ENCODE measurements at places on chromosomes 6 and 20.
A peak's percentile ranks its signal among the peaks of the same experiment; 100 is the strongest.

DNA sequence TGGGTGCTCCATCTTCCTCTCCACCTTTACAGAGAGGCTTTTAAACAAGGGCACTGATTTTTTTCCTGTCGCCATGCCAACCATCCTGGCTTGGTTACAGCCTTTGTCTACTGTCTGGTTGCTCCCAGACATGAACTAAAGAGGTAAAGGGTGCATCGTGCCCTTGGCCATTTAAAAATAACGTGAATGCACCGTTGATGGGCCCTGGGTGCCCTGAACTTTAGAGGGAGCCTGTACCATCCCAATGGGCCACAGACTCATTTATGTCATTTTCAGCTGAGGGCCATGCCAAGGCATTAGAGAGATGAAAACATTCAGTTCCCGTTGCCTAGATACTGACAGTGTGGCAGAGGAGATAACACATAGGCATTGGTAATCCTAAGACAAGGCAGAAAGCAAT is 23.3 kb downstream of the TMC2 start:
- H3K4me1 ChIP-seq, result peaks cover 2% of the 10 kb centered on the region
- H3K36me3 ChIP-seq, result no peaks in the 10 kb centered on the region
- H3K27me3 ChIP-seq, result peaks cover 65% of the 10 kb centered on the region
- H3K4me3 ChIP-seq, result no peak overlapping the region
- DNase-seq, result no peak
- no peak overlapping the region for H3K27ac ChIP-seq

- H3K27me3 ChIP-seq, result peaks cover 29% of the 10 kb centered on the region
- no peak overlapping the region for H3K27ac ChIP-seq
- no peak overlapping the region for H3K4me3 ChIP-seq
- DNase-seq, result no peak
Measured at GRCh38 chr6:70394518-70395300, 18.6 kb upstream of the FAM135A start.

- no peak overlapping the region for H3K27ac ChIP-seq
- H3K27me3 ChIP-seq, result no peaks in the 10 kb centered on the region
- peaks cover 2% of the 10 kb centered on the region for H3K4me1 ChIP-seq
- H3K4me3 ChIP-seq, result no peak overlapping the region
- no peaks in the 10 kb centered on the region for H3K36me3 ChIP-seq
- DNase-seq, result no peak
Measured at GRCh38 chr6:166375013-166375412, 7.7 kb downstream of the MPC1 start.

DNA sequence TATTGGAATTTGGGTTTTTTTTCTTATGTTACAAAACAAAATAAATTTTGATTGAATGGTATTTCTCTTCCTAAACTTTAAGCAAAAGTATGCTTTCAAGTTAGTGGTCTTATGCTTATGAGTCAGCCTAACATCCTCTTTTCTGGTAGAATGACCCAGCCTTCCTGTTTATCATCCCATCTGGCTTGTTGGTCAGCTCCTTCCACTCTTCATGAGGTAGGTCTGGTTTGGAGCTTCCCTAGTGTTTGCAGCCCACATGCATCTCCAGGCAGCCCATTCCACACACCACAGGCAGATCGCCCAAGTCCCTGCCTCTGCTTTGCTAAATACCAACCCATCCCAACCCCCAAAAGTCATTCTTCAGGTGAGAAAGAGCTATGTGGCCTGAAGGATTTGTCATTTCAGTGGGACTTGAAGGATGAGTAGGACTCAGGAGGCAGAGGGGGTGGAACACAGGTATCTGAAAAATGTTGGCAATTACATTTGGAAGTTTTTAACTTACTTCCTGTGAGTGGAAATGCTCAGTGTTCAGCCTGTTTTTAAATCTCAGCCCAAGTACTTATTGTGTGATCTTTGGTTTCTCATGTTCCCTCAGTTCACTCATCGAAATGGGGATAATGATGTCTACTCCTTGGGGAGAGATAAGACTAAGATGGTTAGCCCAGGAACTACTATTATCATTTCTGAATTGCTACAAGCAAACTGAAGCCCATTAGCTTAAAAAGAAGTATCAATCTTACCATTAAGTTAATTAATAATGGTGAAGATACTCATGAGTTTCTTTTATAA is 294.0 kb downstream of the ADGB start:
- H3K4me3 ChIP-seq, result no peak overlapping the region
- peaks cover 20% of the 10 kb centered on the region for H3K27me3 ChIP-seq
- no peaks in the 10 kb centered on the region for H3K36me3 ChIP-seq
- peaks cover 7% of the 10 kb centered on the region for H3K4me1 ChIP-seq
- no peak for DNase-seq
- peak overlapping the region; percentile 27 for H3K27ac ChIP-seq

DNA sequence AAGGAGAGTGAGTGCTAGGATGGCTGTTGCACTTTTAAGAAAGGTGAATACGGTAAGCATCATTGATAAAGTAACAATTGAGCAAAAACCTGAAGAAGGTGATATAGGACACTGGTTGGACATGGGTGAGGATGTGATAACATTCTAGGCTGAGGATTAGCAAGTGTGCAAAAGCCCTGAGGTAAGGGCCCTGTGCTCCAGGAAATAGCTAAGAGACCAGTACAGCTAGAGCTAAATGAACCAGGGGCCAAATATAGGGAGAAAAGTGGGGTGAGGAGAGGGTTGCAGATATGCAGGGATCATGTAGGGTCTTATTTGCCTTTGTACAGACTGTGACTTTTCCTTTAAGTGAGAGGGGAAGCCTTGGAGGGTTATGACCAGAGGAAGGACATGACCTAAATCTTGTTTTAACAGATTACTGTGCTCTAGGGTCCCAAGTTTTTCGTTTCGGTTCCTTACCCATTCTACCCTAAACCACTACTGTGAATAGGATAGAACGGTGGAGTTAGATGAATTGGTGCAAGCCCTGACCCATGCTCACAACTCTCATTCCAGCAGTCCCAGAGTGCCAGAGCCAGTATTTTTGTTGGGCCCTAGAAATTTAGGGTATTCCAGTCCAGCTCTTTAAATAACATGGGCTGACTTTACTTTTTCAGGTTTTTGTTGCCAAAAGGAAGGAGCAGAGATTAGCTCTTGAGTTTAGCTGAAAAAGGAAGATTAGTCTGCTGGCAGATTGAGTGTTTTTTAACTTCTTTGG is 10.7 kb downstream of the MAPK14 start:
- H3K27me3 ChIP-seq, result no peaks in the 10 kb centered on the region
- no peak overlapping the region for H3K4me3 ChIP-seq
- H3K36me3 ChIP-seq, result peaks cover 9% of the 10 kb centered on the region
- H3K27ac ChIP-seq, result peak overlapping the region; percentile 54
- peaks cover 27% of the 10 kb centered on the region for H3K4me1 ChIP-seq
- DNase-seq, result no peak

- no peaks in the 10 kb centered on the region for H3K36me3 ChIP-seq
- peaks cover 3% of the 10 kb centered on the region for H3K4me1 ChIP-seq
- H3K27ac ChIP-seq, result no peak overlapping the region
Measured at GRCh38 chr20:64161356-64162238, 2.7 kb upstream of the MYT1 start.

DNA sequence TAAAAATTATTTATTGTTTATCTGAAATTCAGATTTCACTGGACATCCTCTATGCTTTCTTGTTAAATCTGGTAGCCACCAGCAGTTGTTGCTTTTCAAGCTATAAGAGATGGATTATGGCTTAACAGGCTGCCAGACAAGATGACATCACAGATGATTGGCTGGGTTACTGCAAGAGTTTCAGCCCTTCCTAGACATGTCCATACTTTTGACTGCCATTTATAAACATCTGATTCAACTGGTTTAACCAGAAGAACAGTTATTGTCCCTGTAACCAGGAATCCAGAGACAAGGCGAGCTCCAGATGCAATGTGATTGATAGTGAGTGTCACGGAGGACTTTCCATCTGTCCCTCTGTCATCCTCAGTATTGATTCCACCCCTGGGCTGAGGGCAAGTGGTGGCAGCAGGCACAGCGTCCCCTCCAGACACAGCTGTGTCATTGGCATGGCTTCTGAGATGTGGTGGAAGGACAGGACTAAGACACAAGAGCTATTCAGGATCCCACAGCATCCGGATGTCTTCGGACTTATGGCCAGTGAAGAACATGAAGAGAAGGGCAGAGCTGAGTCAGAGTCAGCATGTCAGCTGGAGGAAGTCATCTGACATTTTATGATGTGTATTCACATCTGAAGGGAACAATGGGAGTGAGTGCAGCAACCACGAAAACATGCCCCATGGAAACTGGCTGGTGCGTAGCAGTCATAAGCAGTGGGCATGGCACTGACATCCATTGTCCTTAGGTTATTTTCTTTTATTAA is 284.5 kb upstream of the CDYL start:
- no peaks in the 10 kb centered on the region for H3K4me1 ChIP-seq
- no peak overlapping the region for H3K27ac ChIP-seq
- no peak overlapping the region for H3K4me3 ChIP-seq
- H3K27me3 ChIP-seq, result no peaks in the 10 kb centered on the region
- H3K36me3 ChIP-seq, result no peaks in the 10 kb centered on the region
- no peak for DNase-seq

DNA sequence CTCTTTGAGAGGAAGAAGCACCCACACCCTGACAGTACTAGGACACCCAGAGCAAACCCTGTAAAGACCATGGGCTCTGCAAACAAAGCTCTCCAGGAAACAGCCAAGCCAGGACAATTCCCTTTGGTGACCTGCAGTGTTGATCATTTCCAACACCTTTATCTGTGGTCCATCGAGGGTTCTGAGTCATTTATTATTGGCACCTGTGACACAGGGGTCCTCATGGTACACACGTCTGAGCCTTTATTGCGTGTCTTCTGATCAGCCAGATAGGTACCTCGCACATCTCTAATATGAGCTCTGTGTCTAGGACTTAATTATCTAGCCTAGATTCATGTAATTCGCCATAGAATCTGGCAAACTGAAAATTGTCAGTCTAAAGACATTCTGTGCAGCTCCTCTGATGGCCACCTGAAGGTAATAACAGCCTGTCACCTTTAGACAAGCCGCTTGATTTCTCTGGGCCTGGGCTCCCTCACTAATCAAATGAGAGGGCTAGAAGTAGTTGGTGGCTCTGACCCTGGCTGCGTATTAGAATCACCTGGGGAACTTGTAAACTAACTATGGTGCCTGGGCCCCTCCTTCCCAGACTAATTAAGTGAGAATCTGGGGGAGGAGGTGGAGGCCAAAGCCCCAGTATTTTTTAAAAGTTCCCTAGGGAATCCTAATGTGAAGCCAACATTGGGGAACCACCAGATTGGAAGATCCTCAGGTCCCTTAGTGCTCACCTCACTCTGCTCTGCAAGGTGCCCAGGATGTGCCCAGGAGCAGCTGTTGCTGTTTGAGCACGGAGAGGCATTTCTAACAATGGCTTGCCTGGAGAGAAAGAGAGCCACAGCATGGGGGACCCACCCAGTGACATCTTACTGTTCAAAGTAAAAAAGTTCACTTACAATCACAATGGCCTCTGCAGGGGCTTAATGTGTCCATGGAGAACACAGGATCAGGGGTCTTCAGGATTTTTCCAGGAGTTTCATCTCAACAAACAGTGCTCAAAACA is 122.0 kb upstream of the ARID1B start:
- peaks cover 2% of the 10 kb centered on the region for H3K4me1 ChIP-seq
- no peak overlapping the region for H3K27ac ChIP-seq
- no peak overlapping the region for H3K4me3 ChIP-seq
- no peaks in the 10 kb centered on the region for H3K27me3 ChIP-seq
- no peaks in the 10 kb centered on the region for H3K36me3 ChIP-seq

DNA sequence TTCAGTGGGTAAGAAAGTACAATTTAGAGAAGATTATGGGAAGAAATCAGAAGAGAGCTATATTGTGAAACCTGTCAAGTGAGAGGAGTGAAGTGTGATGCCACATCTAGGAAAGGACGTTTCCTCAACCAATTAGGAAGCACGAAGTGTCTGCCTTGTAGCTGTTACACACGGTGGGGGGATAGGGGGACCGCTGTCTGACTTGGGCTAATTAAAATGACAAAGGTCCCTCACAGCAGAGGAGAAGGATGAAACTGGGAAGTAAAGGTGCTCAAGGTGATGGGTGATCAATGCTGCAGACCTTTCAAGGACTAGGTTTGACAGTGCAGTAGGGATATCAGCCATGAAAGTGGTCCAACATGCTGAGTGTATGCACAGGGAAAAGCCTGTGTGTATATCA is 181.1 kb upstream of the PRSS16 start:
- no peak for DNase-seq
- peaks cover 11% of the 10 kb centered on the region for H3K27me3 ChIP-seq
- H3K27ac ChIP-seq, result no peak overlapping the region
- H3K36me3 ChIP-seq, result no peaks in the 10 kb centered on the region
- H3K4me1 ChIP-seq, result no peaks in the 10 kb centered on the region
- H3K4me3 ChIP-seq, result no peak overlapping the region

GRCh38 chr20:41669708-41670263 is 51.6 kb upstream of the CHD6 start:
- no peaks in the 10 kb centered on the region for H3K4me1 ChIP-seq
- no peaks in the 10 kb centered on the region for H3K36me3 ChIP-seq
- no peak overlapping the region for H3K27ac ChIP-seq
- H3K4me3 ChIP-seq, result no peak overlapping the region

GRCh38 chr20:40435146-40435895 is 253.7 kb downstream of the MAFB start:
- no peak for DNase-seq
- no peaks in the 10 kb centered on the region for H3K36me3 ChIP-seq
- H3K27me3 ChIP-seq, result no peaks in the 10 kb centered on the region
- no peak overlapping the region for H3K4me3 ChIP-seq
- no peaks in the 10 kb centered on the region for H3K4me1 ChIP-seq

DNA sequence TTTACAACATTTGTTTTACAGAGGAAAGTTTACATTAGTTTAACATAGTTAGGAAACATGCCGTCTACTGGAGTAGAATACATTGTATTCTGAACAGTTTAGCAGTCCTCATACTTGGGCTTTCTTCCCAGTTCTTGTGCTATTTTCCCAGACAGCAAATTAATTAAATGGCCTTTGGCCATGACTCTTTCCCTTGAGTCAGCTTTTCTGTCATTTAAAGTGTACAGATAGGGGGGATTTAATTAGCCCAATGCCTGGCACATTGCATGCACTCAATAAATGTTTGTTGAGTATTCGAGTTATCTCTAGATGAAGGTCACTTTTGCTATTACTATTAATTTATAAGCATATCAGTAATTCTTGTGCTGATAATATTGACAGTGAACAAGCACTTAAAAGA is 1.6 kb downstream of the TMEM244 start:
- H3K27me3 ChIP-seq, result no peaks in the 10 kb centered on the region
- H3K4me1 ChIP-seq, result peaks cover 5% of the 10 kb centered on the region
- DNase-seq, result no peak
- H3K36me3 ChIP-seq, result peaks cover 1% of the 10 kb centered on the region

GRCh38 chr6:52603000-52603795 is 26.3 kb upstream of the TRAM2 start:
- no peaks in the 10 kb centered on the region for H3K36me3 ChIP-seq
- H3K4me1 ChIP-seq, result peaks cover 7% of the 10 kb centered on the region
- DNase-seq, result no peak

GRCh38 chr20:11496380-11496779 is 421.3 kb upstream of the BTBD3 start:
- no peak for DNase-seq
- no peak overlapping the region for H3K27ac ChIP-seq
- no peaks in the 10 kb centered on the region for H3K27me3 ChIP-seq

- no peaks in the 10 kb centered on the region for H3K27me3 ChIP-seq
- H3K36me3 ChIP-seq, result peaks cover 23% of the 10 kb centered on the region
- H3K27ac ChIP-seq, result peak overlapping the region; percentile 58
- peaks cover 32% of the 10 kb centered on the region for H3K4me1 ChIP-seq
- DNase-seq, result no peak
- no peak overlapping the region for H3K4me3 ChIP-seq
Measured at GRCh38 chr6:16425881-16426615, 187.7 kb downstream of the GMPR start.

GRCh38 chr20:47768016-47768824 is 17.1 kb downstream of the SULF2 start:
- DNase-seq, result no peak
- no peak overlapping the region for H3K4me3 ChIP-seq
- peaks cover 9% of the 10 kb centered on the region for H3K27me3 ChIP-seq

Data from activated naive CD8-positive, alpha-beta T cell treated with anti-CD3 and anti-CD28 coated beads, Interleukin-2, amount 10 ng/mL, durations not matched to agents 7 days and 5 days (primary cell).